ENCODE measurements at places on chromosomes 7 and 10.

GRCh38 chr10:124999433-125000365 lies 57.8 kb downstream of the ZRANB1 start:
- DNase-seq = no peak

GRCh38 chr10:129165076-129165720 lies 301.8 kb upstream of the MGMT start:
- no peak for DNase-seq

DNA sequence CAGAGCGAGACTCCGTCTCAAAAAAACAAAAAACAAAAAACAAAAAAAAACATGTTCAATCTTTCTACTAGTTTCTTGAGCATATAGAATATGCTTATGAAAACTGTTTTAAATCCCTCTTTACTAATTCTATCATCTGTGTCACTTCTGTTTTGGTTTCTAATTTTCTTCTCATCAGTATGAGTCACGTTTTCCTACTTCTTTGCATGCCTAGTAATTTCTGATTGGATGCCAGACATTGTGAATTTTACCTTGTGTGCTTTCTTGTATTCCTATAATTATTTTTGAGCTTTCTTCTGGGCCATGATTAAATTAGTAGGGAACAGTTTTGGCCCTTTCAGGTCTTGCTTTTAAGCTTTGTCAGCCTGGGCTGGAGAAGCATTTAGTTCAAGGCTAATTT lies 9.9 kb downstream of the MICU1 start:
- no peak for DNase-seq

DNA sequence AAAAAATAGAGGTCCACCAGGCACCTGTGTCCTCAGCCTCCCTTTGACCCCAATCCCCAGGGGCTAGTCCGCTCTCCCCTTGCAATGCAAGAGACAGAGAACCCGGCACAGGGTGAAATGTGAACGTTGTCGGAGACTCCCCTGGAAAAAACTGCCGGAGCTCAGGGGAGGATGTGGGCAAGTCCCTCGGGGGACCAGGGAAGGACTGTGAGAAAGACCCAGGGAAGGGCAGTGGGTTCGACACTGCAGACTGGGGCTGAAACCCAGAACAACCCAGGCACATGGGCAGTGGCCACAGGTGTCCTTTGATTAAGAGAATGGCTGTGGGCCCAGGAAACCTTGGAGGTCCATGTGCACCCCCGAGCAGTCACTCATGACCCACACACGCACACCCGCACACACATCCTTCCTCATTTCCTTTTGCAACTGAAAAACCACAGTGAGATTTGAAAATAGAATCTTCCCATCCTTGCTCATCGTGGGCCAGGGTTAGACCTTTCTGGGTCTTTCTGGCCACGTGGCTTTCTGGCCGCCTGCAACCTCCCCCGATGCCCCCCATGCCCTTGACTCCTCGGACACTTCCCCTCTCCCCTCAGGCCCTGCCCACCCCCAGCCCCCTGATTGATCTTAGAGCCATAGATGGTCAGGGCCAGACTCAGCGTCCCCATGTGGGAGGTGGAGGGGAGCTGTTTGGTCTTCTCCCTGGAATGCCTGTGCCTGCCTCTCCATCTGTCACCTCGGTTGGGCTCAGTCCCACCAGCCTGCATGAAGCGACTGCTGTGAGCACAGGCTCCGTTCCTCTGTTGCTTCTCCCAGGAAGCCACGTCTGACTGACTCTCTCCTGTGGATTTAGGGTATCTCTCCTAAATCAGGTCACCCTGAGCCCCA lies 7.9 kb downstream of the LAT2 start:
- no peak for DNase-seq

GRCh38 chr7:73966062-73966940 lies 61.7 kb upstream of the ELN start:
- no peak for DNase-seq

- DNase-seq = no peak
Measured at GRCh38 chr10:62582804-62583208, 208.6 kb downstream of the ZNF365 start.

- DNase-seq = no peak
Measured at GRCh38 chr7:106269254-106269961, 15.4 kb downstream of the NAMPT start.

DNA sequence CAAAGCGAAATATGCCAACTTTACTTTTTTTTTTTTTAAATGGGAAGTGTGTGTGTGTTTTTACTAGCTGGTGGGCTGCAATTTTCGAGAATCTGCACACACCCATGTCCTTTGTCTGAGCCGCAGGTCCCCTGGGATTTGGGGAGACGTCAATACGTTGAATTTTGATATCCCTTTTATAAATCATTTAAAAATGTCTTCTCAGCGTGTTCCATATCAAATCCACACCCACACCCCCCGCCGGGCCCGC lies 404 bp upstream of the FMC1 start:
- no peak for DNase-seq

DNA sequence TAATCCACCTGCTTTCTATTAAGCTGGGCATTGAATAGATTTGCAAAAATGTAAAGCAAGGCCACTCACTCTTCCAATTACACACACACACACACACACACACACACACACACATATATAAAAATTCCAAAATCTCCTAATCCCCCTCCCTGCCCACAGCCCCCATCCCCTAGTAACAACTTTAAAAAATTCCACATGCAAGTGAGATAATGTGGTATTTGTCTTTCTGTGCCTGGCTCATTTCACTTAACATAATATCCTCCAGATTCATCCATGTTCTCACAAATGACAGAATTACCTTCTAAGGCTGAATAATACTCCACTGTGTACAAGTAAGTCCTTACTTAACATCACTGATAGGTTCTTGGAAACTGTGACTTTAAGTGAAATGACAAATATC lies 24.2 kb downstream of the SH2D4B start:
- DNase-seq = no peak

DNA sequence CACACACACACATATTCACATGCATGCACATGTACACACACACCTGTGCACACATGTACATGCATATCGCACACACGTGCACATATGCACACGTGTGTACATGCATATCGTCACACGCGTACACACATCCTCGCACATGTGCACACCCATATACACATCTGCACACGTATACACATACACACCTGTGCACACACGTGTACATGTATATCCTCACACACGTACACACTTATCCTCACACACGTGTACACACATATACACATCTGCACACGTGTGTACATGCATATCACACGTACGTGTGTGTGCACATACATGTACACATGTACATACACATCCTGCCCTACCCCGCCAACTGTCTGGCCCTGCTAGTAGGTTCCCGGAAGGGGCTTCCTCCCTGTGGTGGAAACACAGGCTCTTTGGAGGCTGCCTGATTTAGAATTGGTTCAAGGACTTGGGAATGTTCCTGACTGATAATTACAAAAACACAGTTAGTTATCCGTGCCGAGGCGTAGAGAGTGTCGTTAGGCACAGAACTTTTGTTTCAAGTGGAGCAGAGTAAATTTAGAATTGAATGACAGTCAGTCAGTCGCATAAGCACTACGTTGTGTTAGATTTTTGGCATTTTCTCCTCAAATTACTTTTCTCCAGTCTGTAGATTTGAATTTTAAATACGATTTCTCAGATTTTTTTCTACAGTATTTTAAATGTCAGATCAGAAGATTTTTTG lies 18.5 kb upstream of the PRKAR1B start:
- no peak for DNase-seq

DNA sequence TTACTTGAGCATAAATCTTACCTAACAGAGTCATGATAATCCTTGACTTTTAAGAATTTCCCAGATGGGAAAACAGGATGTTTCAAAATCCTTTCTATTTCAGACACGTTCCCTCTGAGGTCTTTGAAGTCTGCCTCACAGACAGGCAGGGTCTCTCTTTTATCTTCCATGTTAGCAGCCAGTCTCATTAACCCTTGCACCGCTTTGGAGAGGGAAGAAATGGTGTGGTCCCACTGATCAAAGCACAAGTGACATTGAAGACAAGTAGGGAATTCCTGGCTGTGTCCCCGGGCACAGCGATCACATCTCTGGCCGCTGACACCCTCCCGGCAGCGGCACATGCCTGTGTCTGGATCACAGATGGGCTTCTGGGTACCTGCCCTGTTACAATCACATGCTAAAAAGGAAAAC lies 52.7 kb upstream of the LAMB1 start:
- DNase-seq = no peak

DNA sequence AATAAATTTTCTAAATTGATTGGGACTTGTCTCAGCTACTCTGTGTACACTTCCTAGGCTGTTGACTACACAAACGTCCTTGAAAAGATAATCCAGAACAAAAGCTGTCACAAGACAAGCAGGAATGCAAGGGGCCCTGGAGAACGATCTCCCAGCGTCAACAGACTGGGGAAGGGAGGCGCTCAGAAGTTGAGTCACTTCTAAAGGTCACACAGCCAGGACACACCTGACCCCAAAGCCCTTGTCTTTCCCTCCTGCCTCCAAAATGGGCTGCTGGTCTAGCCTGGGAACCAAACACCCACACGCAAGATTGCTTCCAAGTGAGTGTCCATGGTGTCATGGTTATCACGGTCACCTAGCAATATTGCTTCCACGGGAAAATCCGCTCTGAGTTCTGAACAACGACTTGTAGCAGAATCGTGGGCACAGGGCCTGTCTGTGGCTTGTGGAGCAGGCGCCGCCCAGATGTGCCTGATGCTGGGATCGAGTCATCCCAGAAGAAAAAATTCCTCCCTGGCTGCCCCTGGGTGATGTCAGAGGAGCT lies 49.8 kb downstream of the SPOCK2 start:
- DNase-seq = no peak
